ENCODE measurements at places on chromosomes 3 and 15.
A peak's percentile ranks its signal among the peaks of the same experiment; 100 is the strongest.

DNA sequence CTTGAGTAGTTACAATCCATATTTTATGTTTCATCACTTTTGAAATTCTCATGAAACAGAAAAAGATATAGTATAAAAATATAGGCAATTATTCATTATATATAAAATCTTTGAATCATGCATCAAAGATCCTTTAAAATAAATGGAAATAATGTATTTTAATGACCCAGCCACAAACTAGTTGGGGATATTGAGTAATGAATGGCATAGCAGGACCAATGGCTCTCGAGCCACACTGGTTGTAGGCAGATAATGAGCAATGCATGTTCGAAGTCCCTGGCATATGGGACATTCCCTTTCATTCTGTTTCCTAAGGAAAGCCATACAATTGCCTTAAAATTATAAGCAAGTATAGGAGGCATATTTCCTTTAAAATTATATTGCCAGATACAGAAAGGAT is 107.4 kb upstream of the IL12A start:
- DNase-seq: no peak

DNA sequence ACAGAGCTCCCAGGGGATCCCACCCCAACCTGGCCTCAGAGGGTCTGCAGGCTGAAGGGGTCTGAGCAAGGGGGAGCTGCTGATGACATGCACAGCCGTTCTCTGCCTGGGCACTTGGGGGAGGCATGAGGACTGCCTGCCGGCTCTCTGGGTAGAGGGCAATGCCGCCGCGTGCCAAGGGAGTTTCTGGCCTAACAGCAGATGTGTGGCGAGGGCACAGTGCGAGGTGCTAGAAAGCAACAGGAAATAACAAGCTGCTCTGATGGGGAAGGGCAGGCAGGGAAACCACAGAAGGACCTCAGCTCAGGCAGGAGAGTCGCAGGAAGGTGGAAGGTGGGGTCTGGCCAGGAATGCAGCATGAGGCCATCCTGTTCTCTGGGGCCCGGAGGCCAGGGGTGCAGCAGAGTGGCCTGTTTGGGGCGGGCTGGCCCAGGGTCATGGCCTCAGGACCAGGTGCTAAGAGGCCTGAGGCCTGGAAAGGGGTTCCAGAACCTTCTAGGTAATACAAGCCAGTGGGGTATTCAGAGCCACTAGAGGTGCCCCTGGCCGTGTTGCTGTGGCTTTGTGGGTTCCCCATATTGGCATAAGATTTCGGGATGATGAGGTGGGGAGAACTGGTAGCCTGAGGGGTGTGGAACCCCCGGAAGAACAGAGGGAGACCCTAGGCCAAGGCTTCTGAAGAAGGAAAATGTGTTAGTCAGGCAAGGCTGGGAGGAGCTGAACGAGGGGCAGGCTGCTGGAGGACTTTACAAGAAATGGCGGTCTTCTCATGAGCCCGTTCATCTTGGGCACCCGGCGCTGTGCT is 41.2 kb downstream of the RGMA start:
- DNase-seq: no peak

DNA sequence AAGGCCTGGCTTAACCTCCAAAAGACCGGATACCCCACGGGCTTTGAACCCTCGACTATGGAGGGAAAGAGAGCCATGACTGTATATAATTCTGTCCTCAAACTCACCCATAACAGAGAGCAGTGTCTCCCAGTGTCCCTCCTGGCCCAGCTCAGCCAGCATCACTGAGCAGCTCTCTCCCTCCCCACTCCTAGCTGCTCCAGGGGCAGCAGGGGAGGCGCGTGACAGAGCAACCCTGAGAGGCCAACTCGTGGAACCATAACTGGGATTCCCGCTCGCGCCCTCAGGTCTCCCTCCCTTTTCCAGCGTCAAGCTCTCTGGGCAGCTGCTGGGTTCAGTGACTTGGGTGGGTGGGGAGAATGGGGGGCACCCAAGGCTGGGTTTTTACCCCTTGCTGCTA is 561 bp upstream of the CPLX3 start:
- no peak for DNase-seq

- no peak for DNase-seq
Measured at GRCh38 chr15:29854413-29854812, 32.1 kb upstream of the TJP1 start.

DNA sequence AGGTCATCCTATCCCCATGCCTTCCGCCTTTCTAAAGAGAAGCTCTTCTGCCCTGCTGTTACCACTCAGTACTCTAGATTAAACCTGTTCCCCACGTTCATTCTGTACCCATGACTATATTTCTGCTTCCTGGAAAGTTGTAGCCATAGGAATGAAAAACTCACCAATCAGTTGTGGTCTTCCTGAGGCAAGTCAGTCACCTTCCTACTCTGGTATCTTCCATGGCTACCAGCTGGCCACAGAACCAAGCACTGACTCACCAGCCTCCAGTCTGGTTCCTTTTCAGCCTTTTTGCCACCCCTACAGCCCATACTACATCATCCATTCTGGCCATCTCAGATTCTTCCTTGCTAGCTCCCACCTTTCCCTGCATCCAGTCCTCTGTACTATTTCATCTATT is 46.4 kb downstream of the TMEM44 start:
- DNase-seq: no peak

DNA sequence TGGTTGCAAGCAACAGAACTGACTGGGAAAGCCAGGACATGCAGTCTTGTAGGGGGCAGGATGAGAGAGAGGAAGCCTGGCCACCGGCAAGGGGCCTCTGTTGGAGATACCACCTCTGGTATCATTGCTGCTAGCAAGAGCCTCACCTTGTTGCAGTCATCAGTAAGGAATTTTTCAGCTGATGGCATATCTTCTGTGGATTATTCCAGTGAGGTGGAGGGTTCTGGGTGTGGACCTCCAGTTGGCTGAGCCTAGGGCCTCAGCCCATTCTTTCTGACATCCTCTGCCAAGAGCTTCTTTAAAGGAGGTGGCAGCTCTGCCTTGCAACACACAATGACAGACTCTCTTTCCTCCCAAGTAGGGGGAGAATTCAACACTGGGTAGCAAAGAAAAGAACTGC is 128.9 kb downstream of the AQP9 start:
- no peak for DNase-seq

DNA sequence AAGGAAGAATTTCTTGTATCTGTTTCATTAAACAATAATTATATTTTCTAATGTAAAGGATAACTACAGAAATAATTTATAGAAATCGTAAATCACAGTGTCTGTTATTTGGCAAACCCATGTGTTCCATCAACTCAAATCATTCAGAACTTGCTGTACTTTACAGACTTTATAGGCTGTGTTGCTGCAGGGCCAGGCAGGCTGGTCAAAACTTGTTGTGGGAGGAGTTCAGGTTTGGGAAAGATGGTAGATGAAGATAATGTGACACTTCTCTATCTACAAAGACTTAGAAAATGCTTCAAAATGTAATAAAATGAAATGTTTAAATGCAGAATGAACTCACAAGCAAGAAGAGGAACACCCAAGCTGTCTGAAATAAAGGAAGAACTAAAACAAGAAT is 183.4 kb downstream of the SEMA6D start:
- no peak for DNase-seq

DNA sequence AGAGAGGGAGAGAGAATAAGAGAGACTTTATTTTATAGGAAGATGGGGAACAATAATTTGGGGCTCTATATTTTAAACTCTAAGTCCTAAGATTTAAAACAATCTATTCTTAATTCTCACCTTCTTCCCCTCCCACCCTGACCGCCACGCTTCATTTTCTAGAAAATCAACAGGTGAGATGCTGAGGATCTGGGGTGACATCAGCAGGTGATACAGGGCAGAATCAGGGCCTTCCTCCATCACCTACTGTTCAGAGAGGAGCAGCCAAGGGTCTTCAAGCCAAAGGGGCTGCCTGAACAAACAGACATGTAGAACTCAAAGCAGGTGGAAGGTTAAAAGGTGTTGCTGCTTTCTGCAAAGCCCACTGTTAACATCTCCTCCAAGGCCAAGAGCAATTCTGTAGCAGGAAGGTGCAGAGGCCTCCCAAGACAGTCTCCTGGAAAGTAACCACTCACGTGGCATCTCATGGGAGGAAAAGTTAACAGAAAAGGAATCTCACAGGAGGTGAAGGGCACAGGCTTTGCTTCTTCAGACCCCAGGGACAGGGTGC is 183.6 kb upstream of the TLE3 start:
- DNase-seq: no peak

DNA sequence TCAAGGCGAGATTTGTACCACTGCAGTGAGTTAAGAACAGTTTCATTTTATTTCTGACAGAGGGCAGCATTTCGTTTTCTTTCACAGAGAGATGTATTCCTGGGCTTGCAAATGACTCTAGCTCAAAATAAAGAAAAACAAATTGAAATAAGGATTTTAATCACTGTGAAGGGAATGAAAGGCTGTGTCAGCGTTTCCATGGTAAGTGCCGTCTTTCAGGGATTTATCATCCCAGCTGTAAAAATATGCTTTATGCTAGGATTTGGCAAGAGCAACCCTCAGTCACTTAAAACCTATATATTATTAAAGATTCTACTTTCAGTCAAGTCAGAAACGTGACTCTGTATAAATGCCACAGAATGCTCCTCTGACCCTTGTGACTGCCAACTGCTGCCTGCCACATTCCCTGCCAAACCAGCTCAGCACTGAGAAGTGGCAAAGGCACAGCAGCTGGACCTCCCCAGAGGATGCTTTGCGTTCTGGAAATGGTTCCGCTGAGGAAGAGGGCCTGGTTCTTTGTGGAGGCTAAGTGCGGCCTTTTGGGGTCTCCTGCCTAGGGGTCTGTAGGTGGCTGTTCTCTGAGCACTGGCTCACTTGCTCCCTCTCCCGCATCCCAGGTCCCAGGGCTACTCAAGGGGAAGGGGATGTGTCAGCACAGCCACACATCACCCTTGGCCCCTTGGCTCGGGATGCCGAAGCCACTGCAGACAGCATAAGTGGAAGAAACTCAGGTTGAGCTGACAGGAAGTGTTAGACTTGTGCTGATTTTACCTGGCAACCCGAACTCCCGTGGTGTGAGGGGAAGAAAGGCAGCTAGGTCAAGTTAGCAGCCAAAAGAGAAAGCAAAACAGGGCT is 56.6 kb upstream of the POMGNT2 start:
- DNase-seq: peak; percentile 32

DNA sequence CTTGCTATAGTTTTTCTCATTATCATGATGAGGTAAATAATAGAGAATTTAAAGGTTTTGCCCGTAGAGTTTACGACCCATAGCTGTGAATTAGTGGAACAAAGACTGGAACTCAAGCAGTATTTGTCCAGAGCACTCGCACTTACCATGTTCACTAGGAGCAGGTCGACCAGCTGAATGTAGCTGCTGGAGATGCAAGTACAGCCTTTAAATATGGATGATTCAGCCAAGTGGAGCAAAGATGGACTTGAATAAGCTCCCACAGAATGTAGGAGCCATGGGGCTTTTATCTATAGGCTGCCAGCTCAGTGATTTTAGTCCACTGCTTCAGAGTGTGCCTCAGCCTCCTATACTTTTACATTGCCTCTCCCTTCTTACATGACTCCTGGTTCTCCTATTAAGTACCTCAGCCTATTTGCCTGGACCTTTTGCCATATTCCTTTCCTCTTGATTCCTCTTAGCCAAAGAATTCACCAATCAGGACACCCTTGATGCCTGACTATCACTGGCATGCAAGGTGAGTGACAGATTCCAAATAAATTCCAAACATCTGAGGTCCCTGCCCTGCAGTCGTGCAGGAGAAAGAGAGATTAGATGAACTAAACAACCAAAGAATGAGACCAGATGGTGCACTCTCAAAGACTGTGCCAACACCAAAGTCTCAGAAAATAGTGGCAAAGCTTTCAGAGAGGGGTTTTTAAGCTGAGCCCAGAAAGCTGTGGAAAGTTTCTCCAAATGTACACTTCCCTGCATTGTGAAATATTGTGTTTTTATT is 3.9 kb downstream of the MKRN3 start:
- DNase-seq: no peak

- DNase-seq: no peak
Measured at GRCh38 chr3:62653796-62654195, 221.4 kb downstream of the CADPS start.

DNA sequence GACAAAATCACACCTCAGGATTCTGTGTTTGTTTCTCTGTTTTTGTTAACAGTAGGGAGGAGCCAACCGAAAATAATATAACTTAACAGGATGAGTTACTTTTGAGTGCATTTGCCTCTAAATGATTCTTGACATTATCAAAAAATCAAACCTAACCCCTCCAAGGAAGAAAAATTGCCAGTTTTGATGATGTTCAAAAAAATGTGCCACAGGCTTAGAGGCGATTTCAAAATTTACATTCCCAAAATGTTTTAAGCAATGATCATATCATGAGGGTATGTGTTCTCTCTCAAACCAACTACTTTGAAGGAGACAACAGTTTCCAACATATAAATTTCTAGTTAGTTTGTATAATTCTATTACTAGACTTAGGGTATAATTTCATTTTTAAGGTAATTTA is 6.7 kb downstream of the VGLL3 start:
- no peak for DNase-seq

GRCh38 chr3:165197481-165197800 is 1.3 kb upstream of the SLITRK3 start:
- DNase-seq: no peak

DNA sequence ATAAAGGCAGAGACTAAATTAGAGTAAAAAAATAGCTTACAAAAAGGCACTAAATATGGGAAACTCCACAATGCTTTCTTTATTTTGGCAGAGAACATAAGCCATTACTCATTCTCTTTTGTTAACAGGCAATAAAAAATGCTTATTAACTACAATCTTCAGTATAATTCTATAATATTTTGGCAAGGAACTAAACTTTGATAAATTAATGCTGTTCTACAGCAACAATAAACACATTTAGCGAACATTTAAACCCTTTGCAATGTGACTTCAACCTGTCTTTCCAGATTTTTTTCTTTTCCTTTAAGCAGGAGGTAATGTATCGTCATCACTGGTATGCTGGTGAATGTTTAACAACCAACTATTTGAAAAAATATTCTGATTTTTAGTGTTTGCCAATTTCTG is 42.2 kb upstream of the POU1F1 start:
- no peak for DNase-seq

DNA sequence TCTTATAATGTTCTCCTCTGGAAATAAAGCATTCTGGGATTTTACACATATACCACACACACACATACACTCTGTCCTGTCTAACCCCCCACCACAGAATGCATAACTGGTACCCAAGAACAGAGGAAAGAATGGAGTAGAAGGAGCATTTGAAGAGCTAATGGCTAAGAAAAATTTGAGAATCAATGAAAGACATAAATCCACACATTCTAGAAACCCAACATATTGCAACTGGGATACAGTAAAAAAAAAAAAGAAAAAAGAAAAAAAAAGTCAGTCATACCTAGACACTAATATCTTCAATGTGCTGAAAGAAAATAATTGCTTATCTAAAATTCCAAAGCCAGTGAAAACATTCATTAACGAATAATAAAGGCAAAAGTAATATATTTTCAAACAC is 20.9 kb downstream of the CEP70 start:
- DNase-seq: no peak

- no peak for DNase-seq
Measured at GRCh38 chr3:178194539-178194938, 341.7 kb upstream of the KCNMB2 start.

DNA sequence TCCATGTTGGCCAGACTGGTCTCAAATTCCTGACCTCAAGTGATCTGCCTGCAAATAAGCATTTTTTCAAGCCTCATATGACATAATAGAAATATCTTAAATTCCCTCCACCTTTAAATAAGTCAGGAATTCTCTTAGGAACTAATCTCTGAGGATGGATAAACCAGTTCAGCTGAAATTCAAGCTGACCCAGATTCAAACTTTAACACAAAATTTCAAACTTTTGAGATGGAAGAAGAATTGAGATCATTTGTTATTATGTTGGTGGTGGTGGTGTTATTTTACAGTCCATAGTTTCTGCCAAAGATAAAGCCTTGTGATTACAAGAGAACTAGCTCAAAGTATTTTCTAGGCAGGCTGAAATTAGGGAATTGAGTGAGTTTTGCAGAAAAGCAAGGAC is 85.5 kb downstream of the SSR3 start:
- no peak for DNase-seq

GRCh38 chr15:41886741-41887140 is 7.1 kb downstream of the SPTBN5 start:
- DNase-seq: no peak

Measured in stimulated activated naive CD8-positive, alpha-beta T cell treated with anti-CD3 and anti-CD28 coated beads, Interleukin-15, amount 100 ng/mL, for 72 hours (primary cell).